Left renal pelvis (tissue), 4 donors: ENCODE measurements at places on chromosomes 1 and 21.

DNA sequence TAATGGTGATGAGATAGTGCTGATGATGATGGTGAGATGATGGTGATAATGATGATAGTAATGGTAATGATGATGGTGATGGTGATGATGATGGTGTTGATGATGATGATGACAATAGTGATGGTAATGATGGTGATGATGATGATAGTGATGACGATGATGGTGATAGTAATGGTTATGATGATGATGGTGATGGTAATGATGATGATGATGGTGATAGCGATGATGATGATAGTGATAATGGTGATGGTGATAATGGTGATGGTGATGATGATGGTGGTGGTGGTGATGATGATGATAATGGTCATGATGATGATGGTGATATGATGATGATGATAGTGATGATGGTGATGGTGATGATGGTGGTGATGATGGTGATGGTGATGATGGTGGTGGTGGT lies 384.6 kb downstream of the MATN1 start:
- DNase-seq, result no peak

DNA sequence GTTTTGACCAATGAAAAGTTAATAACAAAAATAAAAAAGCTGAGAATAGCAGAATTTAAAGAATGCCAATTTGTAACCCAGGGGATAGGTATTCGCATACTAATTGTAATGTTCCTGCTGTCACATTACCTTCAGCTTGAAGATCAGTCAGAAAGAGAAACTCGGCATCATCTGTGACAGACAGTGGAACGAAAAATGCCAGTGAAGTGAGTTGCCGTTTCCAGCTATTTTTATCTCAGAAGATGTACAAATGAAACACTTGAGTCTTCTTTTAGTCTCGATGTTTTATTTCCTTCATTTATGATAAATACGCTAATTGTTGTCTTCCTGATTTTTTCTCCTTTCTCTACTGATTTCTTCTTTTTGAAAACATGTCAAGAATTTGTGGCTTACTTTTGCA lies 26.1 kb downstream of the RGS21 start:
- DNase-seq, result no peak

- no peak for DNase-seq
These were observed 42.2 kb downstream of the GIPC2 start for GRCh38 chr1:78088015-78088414.

DNA sequence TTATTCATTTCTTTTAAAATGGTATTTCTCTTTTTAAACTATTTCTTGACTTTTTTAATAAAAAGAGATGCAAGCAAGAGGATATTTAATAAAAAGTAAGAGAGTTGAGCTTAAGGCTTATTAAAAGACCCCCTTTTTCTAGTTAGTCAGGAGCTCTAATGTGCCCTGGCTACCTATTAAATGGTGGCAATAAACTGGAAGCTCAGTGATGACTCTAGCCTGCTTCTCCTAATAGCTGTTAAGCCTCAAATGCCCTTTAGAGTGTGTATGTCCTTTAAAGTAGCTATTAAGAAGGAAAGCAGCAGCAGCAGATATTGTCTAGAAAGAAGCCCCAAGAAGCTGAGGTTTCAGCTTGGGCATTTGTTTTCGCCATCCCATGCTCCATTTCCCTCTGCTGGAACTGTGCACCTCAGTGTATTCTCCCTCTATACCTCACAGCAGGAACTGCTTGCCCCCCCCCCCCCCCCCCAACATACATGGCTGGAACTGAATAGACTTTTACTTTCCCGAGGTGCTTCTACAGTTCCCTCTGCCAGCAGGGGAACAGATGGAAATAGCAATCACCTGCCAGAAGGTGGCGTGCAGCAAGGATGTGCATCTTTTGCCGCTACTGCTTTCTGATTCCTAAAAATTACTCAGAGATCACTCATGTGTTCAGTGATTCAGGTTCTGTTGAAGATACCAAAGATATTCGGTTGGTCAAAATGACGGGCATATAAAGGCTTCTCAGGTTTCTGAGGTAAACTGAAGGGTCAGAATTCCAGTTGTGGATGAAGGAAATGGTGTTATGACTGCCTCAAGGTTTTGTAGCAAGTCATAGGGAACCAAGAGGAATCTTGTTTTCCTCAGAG lies 2.5 kb downstream of the RGS4 start:
- DNase-seq, result no peak
